ENCODE measurements at places on chromosomes 16 and 17. TPM values are rescaled to one million over a fixed set of nuclear protein-coding genes. Genes with fewer than 3 reads are reported as not detected.

CTRB1 gene
- not detected for polyA plus RNA-seq

FMNL1 gene
- 0.79 TPM for polyA plus RNA-seq

KRTAP3-1 gene
- not detected for polyA plus RNA-seq

KRTAP4-3 gene
- not detected for polyA plus RNA-seq

SLFN12L gene
- polyA plus RNA-seq, result 0.09 TPM

KRTAP9-8 gene
- not detected for polyA plus RNA-seq

HOXB8 gene
- polyA plus RNA-seq, result not detected

ZSCAN10 gene
- polyA plus RNA-seq, result not detected

KRTAP3-2 gene
- polyA plus RNA-seq, result not detected

EPN3 gene
- polyA plus RNA-seq, result 50.7 TPM

COG1 gene
- polyA plus RNA-seq, result 18.4 TPM

GPATCH8 gene
- 15.1 TPM for polyA plus RNA-seq

PRR35 gene
- not detected for polyA plus RNA-seq

PRSS53 gene
- polyA plus RNA-seq, result 0.97 TPM

OR3A1 gene
- not detected for polyA plus RNA-seq

DNA sequence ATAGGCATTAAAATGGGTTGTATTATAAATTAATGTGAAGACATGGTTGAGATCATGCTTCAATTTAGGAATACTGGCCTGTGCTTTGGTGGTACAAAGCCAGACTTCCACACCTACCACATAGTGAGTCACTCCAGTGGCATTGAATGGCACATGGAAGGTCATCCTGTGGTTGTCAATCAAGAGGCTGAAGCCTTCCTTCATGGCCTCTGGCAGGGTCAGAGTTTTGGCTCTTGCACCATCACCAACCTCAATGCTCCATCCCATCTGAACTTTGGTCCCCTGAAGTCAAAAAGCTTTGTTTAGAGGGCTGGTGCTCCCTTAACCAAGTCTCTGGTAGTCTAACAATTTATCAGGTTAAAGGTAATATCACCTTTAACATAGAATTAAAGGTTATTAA, 6.1 kb downstream of the ZP2 start:
- no peak for DNase-seq

GRCh38 chr17:28029044-28029443, 13.4 kb upstream of the NLK start:
- no peak for DNase-seq

GRCh38 chr16:66513111-66513723, 36.7 kb downstream of the TK2 start:
- DNase-seq, result no peak

GRCh38 chr16:54968011-54968410, 37.3 kb downstream of the IRX5 start:
- no peak for DNase-seq

GRCh38 chr16:28845293-28845692, 855 bp downstream of the TUFM start:
- DNase-seq, result no peak

- DNase-seq, result no peak
Measured at GRCh38 chr16:88591577-88592021, 21.4 kb downstream of the ZC3H18 start.

DNA sequence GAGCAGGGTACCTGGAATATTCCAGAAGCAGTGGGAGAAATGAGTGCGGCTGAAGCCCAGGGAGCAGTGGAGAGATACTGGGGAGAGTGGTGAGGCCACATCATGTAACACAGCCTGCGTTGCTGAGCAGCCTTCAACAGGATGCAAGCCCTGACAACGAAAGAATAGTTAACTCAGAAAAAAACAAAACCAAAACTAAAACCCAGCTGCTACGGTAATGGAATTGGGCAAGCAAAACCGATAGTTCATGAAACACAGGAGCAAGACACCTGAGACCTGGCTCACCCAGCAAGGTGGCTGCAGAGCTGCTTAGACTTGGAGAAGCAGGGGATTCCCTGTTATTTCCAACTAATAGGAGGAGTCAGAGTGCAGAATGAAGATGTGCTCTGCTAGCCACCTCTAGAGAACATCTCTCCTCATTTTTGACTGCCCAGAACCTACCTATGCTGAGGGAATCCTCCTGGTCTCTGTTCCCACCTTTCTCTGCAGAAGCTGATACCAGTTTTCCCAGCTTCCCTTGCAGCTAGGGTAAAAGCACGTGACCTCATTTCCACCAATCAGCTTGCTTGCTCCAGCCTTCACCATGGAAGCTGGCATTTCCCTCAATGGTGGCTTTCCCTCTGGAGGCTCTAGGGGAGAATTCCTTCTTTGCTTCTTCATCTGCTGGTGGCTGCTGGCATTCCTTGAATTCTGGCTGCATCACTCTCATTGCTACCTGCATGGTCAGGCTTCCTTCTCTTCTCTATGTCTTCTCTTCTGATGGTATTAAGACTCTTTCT, 59.4 kb upstream of the XYLT1 start:
- no peak for DNase-seq

DNA sequence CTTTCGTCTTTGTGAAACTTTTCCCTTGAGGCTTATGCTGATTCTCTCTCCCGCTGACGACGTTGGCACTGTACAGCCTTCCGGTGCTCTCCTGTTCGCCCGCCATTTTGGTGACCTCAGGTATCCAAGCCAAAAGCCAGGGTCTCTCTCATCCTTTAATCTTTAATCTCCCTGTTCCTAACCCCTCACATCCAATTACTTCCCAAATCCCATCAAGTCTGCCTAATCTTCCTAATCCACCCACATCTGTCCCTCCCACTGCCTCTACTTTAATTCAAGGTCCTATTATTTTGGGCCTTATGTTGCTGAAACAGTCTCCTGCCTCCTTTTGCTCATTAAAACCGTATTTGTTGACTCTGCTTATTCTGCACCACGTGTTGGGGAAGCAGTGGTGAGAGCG, 7.3 kb downstream of the WRAP53 start:
- DNase-seq, result no peak

- no peak for DNase-seq
Measured at GRCh38 chr17:61391595-61392291, 7.9 kb upstream of the TBX2 start.

- no peak for DNase-seq
Measured at GRCh38 chr17:34547453-34548063, 31.8 kb upstream of the TMEM132E start.

GRCh38 chr17:63831505-63831904, 4.0 kb upstream of the FTSJ3 start:
- DNase-seq, result no peak

DNA sequence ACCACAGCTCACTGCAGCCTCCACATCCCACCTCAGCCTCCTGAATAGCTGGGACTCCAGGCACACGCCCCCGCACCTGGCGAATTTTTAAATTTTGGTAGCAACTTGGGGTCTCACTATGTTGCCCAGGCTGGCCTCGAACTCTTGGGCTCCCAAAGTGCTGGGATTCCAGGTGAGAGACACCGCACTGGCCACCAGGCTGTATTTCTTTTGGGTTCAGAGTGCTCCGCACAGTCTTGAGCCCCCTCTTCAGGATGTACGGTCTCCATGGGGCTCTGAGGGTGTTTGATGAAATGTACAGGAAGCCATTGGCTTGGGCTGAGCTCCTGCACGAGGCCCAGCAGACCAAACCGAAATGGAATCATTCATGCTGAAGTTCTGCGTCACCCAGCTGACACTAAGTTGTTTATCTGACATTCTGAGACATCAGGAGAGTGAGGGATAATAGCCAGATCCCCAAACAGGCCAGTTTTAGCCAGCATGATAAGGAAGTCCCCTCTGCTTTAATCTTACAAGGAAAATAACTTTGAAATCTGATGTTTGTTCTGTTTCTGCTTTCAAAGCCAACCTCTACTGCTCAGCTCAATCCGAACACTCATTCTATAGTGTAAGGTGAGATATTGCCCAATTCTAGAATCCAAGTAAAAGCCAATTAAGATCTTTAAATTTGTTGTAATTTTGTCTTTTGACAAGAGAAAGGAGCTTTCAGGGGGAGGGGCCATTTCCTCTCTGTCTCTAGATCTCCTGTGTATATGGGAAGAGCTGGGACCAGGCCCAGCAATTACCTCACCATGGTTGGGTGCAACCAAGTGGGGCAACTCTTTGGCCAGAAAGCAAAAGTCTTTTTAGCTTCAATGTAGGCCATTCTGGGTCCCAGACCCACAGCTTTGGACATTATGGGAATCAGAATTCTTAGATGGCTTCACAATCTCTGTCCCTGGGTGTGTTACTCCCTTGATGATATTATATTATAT, 23.7 kb downstream of the GPR142 start:
- DNase-seq, result no peak

DNA sequence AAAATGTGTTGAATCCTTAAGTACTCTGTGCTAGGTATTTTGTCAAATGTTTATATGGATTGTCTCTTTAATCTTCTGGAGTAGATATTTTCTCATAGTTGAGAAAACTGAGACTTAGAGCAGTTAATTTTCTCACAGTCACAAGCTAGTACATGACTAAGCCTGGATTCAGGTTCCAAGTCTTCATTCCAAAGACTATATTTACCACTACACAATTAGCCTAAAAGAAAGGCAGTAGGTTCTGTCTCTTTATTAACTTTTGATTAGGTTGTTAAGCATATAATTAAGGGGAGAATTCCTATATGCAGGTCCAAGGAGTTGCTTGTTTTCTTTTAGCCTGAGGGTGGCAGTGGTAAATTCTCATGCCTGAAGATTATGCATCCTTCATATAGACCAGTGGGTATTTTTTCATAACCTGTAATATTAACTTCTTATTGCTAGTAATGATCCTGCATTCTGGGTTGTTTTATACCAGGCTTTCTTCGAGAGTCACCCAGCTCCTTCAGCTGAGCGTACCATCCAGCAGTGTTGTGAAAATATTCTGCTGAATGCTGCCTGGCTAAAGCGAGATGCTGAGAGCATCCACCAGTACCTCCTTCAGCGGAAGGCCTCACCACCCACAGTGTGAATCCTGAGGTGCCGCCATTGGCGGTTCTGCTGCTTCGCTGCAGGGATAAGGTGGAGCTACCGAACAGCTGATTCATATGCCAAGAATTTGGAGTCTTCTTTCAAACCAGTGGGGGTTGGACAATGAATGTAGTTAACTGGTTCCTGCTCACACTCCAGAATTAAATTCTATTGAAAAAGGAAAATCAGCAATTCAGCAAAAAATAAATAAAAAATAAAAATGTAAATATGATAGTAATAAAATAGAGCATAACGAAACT, 28.2 kb upstream of the KPNB1 start:
- DNase-seq, result peak; percentile 67

GRCh38 chr16:78524066-78524595, 424.7 kb downstream of the WWOX start:
- no peak for DNase-seq

DNA sequence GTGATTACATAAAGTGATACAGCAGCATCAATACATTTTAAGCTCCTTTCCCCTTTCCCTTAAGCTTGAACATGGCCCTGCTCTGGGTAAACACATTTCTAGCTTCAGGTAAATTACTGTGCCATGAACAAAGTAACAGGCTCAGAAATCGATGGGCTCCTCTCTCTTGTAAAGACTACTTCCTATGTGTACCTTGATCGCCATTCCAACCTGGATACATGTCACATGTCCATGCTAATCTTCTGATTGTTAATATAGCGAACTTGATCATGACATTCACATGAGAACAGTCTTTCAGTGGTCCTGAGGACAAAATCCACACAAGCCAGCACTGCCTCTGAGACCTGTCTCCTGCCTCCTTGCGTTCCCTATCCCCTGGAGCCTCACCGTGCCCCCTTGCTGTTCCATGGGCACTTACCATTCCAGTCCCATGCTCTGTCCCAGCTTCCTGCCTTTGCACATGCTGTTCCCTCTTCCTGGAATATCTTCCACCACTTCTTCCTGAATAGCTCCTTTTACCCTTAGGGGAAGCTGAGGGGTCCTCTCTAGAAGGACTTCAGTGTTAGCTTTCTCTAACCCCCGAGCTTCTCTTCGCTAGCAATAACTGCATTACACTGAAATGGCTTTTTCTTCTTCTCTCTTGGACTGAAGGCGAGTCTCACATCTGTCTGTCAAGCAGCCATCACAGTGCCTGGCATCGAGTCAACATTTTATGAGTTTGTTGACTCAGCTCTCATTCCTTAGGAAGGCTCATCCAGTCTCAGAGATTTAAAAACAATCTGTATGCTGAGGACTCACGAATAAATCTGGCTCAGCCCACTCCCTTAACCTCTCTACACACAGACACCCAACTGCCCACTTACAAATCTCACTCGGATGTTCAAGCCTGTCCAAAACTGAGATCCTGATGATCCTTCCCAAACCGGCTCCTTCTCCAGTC, 93.3 kb downstream of the ASIC2 start:
- DNase-seq, result no peak

DNA sequence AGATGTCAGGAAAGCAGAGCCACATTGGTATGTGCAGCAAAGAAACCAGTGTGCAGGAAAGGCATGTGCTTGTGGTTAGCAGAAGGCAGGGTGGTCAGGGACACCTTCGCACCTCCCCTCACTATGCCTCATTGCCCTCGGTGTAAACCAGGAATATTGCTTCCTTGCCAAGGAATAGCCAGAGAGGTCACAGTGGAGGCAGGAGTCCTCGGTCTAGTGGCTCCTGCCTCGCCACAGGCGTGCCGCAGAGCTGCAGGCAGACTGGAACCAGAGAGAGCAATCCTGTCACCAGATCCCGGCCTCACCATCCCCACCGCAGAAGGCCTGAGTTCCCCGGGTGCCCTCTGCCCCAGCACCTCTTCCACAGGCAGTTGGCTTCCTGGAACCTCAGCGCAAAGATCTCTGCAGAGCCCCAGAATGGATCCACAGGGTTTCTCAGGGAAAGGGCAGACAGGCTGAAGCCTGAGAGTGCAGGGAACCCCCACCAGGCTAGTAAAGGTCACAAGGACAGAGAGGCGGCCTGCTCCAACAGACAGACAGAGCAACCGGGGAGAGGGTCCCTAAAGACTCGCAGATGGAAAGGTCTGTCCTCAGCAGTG, 21.6 kb downstream of the CCDC182 start:
- no peak for DNase-seq

- DNase-seq, result no peak
Measured at GRCh38 chr17:40607641-40608040, 40.0 kb downstream of the SMARCE1 start.

DNA sequence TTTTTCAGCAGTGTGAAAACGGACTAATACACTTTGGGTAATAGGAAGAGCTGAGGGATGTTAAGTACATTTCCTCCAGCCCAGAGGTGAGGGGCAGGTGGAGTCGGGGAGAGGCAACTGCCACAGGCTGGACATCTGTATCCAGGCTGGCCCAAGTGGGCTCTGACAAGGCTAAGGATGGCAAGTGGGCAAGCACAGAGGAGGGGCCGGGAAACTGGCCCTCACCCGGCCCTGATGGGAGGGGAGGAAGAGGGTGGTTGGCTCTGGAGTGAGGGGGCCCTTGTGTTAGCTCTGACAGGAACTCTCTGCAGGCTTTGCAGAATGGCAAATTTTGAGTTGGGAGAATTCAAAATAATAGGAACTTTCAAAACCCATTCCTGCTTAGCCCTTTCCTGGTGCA, 251.0 kb upstream of the TNRC6C start:
- no peak for DNase-seq

DNA sequence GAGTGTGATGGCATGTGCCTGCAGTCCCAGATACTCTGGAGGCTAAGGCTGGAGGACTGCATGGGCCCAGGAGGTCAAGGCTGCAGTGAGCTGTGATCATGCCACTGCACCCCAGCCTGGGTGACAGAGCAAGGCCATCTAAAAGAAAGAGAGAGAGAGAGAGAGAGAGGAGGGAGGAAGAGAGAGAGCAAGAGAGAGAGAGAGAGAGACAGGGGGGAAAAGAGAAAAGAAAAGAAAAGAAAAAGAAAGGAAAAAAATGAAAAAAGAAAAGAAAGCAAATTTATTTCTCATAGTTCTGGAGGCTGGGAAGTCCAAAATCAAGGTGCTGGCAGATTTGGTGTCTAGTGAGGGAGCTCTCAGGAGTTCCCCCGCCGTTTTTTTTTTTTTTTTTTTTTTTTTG, 33.3 kb downstream of the RNF135 start:
- no peak for DNase-seq
